ENCODE measurements at places on chromosomes 4 and X.

DNA sequence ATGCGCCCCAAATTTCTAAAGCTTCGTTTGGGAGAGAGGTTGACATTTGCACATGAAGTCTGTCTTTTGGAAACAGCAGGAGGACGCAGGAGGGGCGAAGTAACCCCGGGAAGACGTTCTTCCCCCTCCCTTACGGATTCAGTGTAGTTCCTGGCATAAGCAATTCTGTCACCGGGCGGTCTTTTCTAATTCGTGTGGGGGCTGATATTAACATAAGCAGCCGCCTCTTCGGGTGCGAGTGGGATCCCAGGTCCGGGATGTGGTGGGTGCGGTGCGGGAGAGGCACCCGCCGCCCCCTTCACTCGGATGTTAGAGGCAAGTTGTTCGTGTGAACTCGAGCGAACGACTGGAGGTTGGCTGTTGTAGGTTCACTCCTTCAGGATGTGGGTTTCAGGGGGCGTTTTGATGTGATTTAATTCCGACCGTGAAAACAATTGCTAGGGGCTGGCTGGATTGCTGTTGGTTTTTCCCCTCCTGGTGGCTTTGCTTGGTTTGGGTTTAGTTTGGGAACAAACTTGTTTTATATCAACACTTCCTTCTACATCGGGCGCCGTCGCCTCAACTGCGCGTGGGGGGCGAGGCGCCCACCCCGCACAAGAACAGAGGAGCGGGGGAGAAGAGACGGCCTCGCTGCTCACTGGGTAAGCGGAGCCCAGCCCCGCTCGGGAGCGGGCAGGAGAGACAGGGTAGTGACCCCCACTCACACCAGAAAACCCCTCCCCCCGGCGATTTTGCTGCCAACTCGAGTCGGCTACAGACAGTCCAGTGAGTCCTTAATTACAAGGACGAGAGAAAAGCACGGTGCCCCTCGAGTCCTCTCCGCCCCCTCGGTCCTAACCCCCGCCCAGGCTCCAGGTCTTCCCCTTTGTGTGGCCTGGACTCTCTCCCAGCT, 2.9 kb upstream of the LEF1 start:
- DNase-seq: peak; percentile 64

DNA sequence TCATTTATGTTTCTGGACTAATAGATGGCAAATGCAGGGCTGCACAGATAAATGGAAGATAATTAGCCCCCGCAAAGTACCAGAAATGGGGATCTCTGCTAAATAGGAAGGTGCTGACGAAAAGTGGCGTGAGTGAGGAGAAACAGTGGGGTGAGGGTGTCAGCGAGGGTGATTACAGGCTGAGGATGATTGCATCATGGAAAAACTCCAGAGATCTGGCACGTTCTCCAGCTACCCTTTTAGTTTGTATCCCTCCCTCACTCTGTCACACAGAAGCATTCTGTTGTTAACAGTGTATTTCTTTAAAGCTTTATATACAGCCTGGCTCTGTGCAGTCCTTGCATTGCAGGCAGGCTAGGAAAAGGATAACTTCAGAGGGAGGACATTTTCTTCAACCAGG, 309.6 kb upstream of the DDX53 start:
- DNase-seq: no peak

GRCh38 chrX:72297953-72298730, 7.6 kb downstream of the CITED1 start:
- DNase-seq: no peak

GRCh38 chrX:43845776-43846175, 36.5 kb downstream of the MAOB start:
- DNase-seq: no peak

GRCh38 chrX:100319716-100320115, 90.4 kb downstream of the PCDH19 start:
- DNase-seq: no peak

- DNase-seq: no peak
Measured at GRCh38 chr4:21012851-21013331, 312.6 kb downstream of the PACRGL start.

- DNase-seq: no peak
Measured at GRCh38 chr4:23884741-23885140, 5.1 kb downstream of the PPARGC1A start.

DNA sequence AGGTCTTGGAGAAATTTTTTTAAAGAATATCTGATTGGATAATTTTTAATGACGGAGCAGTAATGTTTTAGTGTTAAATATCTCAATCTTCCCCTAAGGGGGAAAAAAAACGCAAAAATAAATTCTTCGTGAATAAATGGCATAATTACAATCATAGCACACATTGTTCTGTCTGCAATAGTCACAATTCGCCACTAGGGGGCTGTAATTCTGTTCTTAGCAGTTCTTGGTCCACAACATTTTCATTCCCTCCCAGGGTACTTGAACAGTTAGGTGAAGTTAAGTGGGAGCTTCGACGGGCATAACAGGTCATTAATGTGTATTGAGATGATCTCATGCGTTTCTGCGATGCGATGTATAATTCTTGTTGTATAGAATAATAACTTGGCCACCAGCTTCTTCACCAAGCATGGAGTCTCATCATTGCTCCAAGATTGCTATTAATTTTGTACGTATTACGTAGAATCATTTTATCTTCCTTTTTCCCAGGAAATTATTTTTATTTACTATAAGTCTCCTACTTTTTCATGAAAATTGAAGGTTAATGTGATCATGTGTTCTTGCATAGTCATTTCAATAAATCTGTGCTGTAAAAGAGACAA, 27.2 kb downstream of the HTR2C start:
- peak; percentile 56 for DNase-seq

- DNase-seq: no peak
Measured at GRCh38 chr4:59904331-59904730, 1295.8 kb upstream of the ADGRL3 start.

GRCh38 chr4:1718095-1718850, 2.9 kb downstream of the TMEM129 start:
- no peak for DNase-seq

DNA sequence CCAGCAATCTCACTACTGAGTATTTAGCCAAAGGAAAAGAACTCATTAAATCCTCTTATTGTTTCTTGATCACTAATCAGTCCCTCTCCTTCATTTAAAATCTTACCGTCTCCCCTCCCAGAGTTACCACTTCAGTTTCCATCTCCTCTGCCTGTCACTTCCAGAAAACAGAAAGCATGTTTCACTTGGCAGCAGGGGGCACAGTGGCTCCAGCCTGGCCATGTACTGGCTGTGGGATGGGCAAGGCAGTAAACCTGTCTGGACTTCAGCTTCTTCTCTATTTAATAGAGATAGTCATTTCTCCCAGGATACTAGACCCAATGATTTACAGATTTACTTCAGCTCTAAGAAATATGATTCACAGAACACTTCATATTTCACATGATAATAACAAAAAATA, 63.2 kb downstream of the CD40LG start:
- peak; percentile 15 for DNase-seq

GRCh38 chr4:86810847-86811246, 38.3 kb downstream of the SLC10A6 start:
- DNase-seq: no peak
